ENCODE measurements at places on chromosomes 12 and 14.

DNA sequence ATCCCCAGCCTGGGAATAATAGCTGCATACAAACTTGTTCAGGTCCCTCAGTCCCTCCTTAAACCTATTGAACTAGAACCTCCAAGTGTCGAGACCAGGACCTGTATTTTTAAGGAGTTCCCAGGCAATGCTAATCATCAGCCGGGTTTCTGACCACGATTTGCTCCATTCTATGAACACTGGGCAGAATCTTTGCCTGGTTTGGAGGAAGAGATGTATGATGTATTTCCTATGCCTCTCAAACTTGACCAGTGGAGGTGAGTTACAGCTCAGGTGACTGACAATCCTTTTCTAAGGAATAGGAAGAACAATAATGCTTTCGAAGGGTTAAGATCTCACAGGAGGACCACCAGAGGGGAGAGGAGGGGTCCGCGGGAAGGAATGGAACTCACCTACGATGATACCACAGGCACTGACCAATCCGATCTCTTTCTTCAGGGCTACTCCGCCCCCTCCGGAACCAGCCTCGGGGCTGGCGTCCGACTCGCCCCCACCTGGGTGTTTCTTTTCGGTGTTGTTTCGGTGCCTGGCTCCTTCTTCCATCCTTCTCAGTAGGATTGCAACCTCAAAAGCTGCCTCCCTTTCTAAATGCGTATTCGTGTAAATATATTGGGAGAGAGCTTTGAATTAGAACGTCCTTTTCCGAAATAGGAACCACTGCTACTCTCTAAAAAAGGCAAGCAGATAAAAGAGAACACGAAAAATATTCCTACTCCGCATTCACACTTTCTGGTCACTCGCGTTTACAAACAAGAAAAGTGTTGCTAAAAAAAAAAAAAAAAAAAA lies 895 bp downstream of the SLC7A8 start:
- DNase-seq: peak; percentile 46

DNA sequence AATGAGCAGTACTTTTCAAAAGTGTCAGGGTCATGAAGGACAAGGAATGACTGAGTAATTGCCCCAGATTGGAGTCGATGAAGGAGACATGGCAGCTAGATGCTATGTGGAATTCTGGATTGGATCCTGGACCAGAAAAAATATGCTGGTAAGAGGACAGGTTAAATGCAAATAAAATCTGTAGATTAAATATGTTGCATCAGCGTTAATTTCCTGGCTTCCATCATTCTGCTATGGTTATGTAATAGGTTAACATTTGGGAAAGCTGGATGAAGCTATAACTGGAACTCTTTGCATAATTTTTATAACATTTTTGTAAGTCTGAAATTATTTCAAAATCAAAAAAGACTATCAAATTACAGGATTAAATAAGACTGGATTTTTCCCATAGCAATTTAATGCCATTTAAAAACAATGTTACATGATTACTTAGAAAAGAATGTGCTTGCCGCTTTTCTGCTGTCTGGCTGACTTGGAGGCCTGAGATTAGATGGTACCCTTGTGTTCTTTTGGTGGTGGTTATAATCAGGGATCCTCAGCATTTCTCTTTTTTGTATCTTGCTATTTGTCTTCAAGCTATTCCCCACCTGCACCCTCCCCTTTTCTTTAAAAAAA lies 65.1 kb downstream of the FBXW8 start:
- DNase-seq: no peak

GRCh38 chr12:59452746-59453145 lies 143.1 kb upstream of the SLC16A7 start:
- DNase-seq: no peak

DNA sequence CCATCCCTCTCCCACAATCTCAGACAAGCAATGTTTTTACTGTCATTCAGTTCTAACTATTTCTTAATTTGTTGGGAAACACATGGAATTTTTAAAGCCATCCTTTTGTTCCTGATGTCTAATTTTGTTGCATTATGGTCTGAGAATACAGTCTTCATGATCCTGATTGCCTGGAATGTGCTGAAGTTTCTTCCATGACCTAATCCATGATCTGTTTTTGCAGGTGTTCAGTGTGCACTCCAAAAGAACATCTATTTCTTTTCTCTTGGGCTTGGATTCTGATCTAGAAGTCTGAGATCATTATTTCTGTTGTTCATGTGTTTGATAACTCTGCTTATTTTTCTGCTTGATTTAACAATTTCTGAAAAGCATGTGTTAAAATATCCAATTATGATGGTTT lies 43.2 kb upstream of the PHC1 start:
- no peak for DNase-seq

DNA sequence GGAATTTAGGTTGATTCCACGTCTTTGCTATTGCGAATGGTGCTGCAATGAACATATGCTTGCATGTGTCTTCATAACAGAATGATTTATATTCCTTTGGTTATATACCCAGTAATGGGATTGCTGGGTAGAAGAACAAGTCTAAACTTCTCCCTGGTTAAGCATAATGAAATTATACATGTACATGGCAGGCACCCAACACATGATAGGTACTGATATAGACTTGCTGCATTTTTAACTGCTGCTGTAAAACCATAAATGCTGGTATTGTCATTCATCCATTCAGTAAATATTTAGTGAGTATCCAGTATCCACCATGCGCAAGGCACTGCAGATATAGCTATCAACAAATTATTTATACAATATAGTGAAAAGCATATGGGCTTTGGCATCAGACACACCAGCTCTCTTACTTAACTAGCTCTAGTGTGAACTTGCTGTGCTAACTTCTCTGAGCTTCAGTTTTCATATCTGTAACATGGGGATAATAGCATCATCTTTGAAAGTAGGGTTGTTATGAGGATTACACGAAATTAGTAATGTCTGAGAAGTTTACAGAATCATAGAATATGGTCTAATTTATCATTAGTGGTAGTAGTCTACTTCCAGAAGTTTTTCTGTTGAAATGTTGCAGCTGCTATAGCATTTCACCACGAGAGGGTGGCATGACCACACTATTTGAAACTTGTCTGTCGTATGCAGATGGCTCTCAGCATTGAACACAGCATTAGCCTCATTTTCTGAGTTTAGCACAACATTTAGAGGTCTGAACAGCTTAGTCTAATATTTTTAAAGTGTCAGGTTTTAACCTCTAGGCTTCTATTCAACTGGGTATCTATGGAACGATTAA lies 32.0 kb upstream of the SEL1L start:
- no peak for DNase-seq

DNA sequence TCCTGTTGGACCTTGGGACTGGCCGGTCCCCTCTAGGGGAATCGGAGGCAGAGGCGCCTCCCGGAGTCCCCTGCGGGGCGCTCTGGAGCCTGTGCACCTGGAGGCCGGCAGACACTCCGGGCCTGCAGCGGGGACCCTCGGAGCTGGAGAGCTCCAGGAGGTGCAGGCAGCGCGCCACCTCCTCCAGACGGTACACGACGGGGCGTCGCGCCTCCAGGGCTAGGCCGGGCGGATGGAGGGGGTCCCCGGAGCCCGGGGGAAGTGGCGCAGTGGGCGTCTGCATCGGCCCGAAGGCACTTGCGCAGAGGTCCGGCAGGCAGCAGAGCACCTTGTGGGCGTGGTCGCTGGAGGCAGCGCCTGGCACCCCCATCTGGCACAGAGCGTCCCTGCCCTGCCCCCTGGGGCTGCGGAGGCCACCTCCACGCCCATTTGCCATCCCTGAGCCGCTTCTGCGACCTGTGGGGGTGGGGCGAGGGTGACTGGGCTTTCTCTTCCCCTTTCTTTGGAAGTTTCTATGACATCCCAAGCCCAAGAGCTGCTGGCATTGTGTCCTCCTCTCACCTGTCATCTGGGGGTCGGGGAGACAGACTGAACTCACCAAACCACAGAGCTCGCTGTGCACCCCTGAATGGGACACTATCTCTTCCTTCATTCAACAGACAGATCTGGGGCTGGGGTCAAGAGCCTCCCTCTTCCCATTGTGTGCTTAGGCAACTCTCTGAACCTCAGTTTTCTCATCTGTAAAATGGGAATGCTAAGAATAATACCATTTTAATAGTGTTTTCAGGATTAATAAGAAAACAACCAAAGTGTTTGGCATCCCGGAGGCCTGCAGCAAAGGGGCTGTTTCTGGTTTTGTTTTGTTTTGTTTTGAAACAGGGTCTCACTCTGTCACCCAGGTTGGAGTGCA lies 37.5 kb upstream of the CORO1C start:
- peak; percentile 75 for DNase-seq

DNA sequence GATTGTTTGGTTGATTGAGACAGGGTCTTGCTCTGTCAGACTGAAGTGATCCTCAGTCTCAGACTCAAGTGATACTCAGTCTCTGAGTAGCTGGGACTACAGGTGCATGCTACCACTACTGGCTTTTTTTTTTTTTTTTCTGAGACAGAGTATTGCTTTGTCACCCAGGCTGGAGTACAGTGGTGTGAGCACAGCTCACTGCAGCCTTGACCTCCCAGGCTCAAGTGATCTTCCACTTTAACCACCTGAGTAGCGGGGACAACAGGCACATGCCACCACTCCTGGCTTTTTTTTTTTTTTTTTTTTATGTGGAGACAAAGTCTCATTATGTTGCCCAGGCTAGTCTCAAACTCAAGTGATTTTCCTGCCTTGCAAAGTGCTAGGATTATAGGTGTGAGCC lies 31.8 kb downstream of the CPSF2 start:
- DNase-seq: no peak
